ENCODE measurements at places on chromosomes 4 and X.
A peak's percentile ranks its signal among the peaks of the same experiment; 100 is the strongest.

DNA sequence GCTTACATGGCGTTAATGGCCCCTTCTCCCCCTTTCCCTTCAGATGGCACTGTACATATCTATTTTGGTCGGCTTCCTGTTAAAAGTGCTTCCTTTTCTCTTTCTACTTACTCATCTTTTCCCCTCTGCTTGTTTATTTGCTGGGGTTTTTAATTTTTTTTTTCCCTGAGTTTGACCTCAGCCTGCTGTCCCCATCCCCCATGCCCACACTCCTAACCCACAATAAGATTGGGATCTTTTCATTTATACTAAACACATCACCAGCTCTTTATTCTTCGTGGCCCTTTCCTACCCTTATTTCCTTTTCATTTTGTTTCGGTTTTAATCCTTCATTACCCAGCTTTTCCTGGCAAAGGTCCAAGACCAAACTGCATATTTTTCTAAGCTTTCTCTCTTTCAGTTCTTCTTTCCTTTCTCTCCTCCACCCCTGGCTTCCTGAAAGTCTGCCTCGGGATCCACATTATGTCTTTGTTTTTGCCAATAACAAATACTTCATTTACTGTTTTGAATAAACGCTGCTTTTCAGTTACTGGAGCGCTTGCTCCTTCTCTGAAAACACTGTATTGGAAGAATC, 152.0 kb upstream of the USP9X start:
- no peak for DNase-seq

- no peak for DNase-seq
These were observed 2.5 kb upstream of the USP9X start for GRCh38 chrX:41082783-41083182.

DNA sequence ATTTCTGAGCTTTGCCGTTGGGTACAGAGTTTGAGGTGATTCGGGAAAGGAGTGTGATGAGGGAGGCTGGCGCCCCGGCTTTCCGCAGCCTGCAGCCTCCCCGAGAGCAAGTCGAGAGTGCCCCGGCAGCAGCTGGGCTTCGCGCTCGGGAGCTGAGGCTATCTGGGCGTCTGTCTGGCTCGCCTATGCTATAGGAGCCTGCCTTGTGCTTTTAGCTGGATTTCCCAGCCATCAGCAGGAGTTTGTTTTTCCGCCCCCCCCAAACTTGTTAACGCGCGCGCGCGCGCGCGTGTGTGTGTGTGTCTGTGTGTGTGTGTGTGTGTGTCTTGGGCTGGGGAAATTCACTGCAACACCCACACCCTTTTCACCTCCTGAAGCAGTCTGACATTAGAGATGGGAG, 765 bp upstream of the DGKK start:
- no peak for DNase-seq

GRCh38 chr4:15414551-15415091, 13.2 kb upstream of the C1QTNF7 start:
- no peak for DNase-seq

- no peak for DNase-seq
These were observed 102.0 kb downstream of the SYTL5 start for GRCh38 chrX:38108364-38108763.

GRCh38 chr4:26936284-26937065, 75.8 kb downstream of the STIM2 start:
- no peak for DNase-seq

- no peak for DNase-seq
These were observed 620.0 kb downstream of the BCOR start for GRCh38 chrX:39477762-39478120.

GRCh38 chr4:100295792-100296191, 105.5 kb upstream of the DDIT4L start:
- no peak for DNase-seq

DNA sequence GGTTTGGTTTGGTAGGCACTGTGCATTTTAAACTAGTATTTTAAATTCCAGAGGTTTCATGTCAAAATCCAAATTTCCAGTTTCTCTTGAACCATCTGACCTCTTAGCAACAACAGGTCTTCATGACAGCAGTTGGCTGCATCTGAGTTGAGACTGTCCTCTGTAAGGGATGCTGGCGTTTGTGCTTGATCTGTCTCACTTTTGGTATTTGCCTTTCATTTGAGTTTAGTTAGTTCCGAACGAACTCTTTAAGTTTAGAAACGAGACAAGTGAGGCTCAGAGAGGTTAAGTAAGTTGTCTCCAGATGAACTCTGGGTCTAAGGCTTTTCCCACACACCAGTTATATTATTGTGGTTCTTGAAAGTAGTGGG, 29.1 kb downstream of the SPARCL1 start:
- no peak for DNase-seq

DNA sequence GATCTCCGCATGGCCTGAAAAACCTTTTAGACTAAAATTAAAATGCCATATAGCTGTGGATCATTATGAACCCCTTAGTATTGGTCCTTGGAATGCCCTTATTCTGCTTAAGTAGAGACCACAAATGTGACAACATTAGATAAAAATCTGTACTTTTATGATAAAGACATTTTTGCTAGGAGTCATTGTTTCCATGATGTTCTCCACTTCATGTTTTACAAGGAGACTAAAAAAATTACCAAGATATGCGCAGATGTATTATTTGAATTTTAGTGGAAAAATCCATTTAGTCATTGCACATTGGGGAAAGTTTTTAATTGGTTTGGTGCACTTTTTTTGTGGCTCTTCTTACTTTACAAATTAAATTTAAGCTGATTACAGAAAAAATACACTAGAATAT, 85.1 kb upstream of the HPRT1 start:
- no peak for DNase-seq

DNA sequence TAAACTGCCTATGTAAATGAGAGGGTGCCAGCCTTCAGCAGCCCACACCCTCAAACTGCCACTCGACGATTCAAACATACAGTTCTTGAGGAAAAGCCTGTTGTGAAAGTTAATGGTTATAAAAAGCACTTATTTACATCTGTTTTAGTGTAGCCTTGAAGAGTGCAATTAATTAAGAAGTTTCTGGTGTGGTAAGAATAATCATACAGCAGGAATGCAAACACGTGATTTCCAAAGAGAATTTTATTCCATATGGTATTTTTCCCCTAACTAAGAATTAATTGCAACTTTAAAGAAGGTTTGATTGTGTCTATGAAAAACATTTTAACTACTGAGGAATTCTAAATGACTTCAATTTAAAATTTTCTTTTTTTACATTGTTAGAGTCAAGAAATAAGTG, 176.3 kb upstream of the PITX2 start:
- no peak for DNase-seq

DNA sequence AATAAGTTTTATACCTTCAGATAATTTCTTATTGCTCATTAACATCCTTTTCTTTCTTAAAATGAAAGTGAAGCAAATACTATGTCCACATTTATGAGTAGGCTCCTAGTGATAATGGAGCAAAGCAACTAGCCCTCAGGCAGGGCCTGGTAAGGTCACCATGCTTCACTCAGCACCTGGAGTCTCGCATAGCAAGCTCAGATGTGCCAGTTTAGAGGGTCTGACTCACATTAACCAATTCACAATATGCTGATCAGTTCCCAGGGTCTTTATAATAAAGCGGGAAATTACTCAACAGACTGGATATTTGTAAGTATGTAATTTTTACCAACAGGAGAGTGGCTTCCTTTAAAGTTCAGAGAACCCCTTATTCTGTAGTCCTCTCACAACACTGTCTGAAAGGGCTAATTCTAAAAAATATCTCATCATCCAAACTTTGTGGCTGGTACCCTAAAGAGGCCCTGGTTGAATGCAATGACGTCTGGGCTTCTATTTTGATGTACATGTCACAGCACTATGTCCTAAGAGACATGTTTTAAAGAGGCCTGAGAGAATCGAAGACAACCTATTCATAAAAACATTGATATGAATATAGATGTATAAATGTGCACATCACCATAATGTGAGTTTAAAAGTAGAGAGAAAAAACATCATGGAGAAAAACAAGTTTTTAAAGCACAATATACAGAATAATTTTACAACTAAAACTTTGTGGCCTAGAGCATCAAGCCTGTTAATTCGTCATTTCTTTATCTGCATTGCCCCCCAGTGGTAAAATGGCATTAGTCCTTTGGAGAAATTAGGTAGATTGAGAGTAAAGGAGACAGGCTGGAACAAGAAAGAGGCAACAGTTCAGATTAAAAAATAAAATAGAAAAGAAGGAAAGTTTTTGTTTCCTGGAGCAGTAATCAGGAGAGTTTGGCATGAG, 44.3 kb downstream of the IL21 start:
- no peak for DNase-seq

GRCh38 chr4:10096201-10096977, 20.2 kb downstream of the WDR1 start:
- peak; percentile 62 for DNase-seq
